ENCODE measurements at places on chromosomes 11 and 22.
A peak's percentile ranks its signal among the peaks of the same experiment; 100 is the strongest.

- DNase-seq: no peak
These were observed 53.3 kb upstream of the CLDN5 start for GRCh38 chr22:19577422-19577966.

GRCh38 chr11:64225608-64226506 is at the start of the genes NUDT22 and TRPT1:
TSS of gene NUDT22 (plus strand) at chr11:64226274. CDS start at chr11:64226653, 379 bp downstream.
TSS of gene TRPT1 (minus strand) at chr11:64226186. CDS start at chr11:64225860, 326 bp downstream.
- peak; percentile 67 for DNase-seq

DNA sequence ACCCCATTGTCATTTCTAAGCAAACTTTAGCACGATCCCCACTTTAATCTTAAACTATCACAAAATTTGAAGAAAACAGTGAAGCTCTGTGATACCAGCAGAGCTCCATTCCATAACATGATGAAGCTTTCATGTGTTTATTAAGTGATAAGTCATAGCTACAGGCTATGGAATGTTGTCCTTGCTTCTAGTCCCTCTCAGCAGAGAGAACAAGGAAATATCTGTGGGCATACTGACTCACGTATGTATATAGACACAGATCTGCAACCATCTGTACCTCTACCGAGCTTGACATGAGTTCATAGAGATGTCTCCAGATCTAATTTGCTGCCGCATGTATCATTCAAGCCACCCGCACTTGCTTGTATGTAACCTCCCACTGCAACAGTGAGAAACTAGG is 588.9 kb downstream of the ETS1 start:
- no peak for DNase-seq

DNA sequence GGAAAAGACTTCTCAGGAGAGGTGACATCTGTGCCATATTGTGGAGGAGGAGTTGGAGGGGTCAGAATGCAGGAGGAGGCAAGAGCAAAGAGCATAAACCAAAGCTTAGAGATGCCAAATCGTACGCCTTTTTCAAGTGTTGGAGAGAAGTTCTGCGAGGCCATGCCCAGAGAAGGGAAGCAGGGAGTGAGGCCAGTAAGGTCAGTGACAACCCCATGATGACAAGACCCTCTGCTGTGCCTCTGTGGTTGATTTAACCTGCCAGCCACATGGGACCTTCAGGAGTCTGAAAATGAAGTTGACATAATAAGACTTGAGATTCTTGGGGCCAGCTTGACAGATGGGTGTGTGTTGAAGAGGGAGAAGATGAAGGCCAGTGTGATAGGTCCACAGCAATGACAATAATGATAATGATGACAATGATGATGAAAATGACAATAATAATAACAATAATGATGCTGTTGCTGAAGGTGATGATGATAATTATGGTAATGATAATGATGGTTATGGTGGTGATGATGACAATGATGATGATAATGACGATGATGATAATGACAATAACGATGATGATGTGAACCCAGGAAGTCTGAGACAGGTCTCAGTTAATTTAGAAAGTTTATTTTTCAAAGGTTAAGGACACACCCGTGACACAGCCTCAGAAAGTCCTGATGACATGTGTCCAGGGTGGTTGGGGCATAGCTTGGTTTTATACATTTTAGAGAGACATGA is 152.6 kb upstream of the B3GAT1 start:
- no peak for DNase-seq

- no peak for DNase-seq
These were observed 46.5 kb downstream of the CHST1 start for GRCh38 chr11:45618897-45619296.

DNA sequence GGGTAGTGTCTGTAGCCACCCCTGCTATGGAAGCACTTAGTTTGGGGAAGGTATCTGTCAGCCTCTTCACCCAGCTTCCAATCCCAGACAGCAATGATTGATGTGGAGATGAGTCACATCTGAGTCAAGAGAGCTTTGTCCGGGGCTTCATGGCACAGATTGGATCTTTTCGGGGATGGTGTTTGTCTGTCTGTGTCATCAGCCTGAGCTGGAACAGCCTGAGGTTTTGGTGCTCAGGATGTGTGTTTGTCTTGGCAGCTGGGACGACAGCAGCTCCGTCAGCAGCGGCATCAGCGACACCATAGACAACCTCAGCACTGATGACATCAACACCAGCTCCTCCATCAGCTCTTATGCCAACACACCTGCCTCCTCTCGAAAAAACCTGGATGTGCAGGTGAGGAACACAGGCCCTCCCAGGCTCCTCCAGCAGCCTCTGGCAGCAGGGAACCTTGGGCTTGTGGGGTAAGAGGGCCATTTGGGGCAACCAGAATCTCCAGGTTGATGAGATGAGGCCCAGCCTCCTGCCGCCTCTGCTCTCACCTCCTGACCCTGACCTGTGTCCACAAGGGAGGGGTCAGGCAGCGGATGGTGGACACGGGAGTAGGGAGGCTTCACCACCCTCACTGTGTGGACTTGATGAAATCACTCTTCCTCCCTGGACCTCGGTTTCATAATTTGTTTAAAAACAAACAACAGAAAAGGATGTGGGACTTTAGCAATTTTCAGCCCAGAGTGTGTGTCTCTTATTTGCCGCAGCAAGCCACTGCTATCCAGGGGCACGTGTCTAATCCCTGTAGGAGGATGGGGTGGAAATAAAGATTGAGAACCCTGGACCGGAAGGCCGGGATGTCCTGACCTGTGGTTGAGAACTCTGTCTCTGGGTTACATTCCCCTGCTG is 124.3 kb downstream of the DBX1 start:
- peak; percentile 92 for DNase-seq

DNA sequence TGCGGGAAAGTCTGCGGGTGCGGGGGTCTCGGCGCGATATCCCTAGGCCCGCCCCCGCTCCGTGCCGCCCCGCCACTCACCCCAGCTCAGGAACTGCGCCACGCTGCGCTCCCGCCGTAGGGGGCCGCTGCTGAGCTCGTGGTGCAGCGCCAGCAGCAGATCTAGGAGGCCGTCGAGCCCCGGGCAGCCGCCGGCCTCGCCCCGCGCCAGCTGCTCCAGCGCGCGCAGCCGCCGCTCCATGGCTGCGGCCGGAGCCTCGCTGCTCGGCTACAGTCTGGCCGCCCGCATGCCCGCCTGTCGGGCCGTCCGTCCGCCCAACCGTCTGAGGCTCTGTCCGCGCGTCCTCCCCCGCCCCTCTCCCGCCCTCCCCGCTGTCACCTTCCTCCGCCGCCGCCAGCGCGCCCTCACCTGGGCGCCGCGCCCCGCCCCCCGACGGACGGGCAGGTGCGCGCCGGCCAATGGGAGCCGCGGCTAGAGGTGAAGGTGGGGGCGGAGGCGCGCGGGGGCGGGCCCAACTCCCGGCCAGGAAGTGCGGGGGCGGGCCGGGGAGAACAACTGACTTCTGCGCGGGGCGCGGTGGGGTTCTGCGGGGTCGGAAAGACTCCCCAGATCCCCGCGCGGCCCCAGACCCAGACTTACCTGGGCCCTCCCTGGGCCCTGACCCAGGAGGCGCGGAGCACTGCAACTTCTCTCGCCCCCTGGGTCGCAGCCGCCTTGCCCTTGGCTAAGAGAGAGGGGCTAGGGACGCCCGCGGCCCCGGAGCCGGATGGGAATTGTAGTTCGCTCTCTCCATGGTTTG is at the start of gene CDC42BPG:
Gene CDC42BPG (minus strand): TSS at position 324 of the 799 bp plus-strand sequence. CDS start 84 bp downstream, at position 240.
- peak; percentile 25 for DNase-seq

DNA sequence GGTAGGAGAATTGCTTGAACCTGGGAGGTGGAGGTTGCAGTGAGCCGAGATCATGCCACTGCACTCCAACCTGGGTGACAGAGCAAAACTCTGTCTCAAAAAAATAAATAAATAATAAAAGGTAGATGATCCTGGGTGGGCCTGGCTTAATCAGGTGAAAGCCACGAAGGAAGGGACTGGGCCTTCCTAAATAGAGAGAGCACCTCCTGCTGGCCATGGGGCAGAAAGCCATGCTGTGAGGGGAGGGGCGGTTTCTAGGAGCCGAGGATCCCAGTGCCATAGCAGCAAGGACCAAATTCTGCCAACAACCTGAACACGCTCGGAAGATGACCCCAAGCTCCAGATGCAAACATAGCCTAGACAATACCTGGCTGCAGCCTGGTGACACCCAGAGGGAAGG is 24.5 kb upstream of the DGKZ start:
- no peak for DNase-seq

GRCh38 chr11:121254756-121255155 is 37.8 kb upstream of the SC5D start:
- no peak for DNase-seq

- no peak for DNase-seq
These were observed 716 bp downstream of the AMOTL1 start for GRCh38 chr11:94768602-94769541.

DNA sequence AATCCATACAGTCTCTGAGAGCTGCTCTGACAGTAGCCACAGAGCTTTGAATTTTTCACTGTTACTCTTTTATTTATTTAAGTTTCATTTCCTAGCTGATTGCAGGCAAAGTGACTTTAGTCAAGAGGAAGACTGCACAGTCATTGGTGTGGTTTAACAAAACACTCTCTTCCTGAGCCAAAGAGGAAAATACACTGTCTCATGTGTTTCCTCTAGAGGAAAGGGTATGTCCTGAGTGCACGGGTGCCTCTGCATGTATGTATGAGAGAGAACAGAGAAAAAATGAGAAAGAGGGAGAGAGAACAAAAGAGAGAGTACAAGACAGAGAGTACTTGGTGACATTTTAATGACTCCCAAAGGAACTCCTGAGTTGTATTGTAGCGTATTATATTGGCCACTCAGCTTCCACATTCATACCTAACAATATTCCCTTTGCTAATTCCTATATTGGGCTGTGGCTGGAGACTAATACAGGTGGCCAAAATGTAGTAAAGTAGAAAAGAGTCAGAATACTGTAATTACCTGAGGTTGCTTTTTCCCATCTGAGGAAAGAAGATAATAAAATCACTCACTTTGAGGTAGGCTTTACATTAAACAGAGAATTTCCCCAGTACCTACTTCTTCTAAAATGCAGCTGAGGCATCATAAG is at the start of gene OR4D9:
Gene OR4D9 (plus strand): TSS at position 599 of the 649 bp plus-strand sequence. CDS start 3,374 bp downstream, outside the sequence.
- no peak for DNase-seq

DNA sequence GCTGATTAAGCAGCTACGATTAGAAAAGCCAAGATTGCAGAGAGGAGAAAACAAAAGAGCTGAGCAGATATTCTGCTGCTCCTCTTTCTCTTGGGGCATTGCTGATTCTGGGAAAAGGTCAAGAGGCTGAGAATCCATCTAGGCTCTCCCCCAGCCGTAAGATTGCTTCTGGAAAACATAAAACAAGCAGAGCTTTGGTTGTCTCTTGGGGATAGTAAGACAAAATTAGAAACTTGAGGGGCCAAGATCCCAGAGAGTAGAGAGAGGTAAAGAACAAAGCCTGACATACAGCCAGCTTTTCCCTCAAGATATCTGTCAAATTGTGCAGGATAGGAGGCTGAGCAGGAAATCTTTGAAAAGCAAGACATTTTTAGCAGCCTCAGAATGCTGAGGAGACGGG is 158.2 kb downstream of the TTC28 start:
- no peak for DNase-seq

DNA sequence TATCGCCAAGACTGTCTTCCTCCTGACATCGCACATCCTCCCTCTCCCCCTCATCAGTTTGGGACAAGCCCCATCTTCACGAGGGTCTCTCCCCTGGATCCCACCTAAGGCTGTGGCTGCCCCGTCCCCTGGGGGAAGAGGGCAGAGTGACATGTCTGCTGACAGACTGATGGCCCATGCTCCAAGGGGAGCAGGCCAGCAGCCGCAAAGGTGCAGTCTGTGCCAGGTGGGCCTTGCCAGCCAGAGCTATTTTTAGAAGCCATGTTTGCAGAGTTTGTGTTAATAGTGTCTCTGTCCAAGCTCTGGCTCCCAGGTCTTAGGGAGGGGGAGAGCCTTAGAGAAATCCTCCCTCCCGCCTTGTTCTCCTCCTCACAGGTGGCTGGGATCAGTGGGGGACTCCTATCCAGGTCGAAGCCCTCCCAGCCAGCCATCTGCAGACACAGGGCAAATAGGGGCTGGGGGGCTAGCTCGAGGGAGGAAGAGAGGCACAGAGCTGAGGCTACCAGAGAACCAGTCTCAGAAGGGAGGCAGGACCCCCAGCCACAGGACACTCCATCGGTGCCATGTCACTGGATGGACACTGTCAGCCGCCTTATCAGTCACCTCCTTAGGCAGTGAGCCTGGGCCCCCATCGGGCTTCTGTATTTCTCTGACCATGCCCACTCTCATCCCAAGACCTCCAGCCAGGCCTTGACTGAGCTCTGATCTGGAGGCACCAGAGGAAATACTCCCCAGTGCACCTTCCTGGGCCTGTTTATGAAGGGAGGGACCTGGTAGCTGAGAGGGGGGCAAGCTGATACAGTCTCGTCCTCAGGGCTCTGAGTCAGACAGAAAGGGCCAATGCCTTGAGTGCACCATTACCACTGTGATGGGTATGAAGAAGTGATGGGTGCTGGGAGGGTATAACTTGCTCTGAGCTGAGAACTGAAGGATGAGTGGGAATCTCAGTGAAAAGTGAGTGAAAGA is 49.3 kb downstream of the CHRDL2 start:
- DNase-seq: no peak

GRCh38 chr11:122232985-122233384 is 117.0 kb upstream of the BLID start:
- DNase-seq: no peak
